NCI-H2081 treated with DMSO at 0.1 percent for 48 hours (cell line): ENCODE measurements at places on chromosomes 16 and 17.

GRCh38 chr17:80799538-80800480 is 191.8 kb upstream of the CHMP6 start:
- no peak for DNase-seq

DNA sequence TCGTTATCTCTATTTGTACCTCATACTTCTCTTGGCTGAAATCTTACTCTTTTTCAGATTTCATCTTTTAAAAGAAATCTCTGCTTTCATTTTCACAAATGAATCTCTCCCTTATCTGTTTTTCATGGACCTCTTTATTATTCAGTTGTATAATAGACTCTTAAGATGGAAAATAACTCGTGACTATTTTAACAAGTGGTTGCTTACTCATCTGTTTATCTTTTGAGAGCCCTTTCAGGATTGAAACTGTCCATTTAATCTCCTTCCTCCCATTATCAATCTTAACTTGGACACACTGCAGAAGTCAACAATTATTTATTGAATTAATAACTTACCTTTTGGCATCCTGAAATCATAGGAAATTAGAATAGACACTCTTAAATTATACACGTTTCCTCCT is 68.8 kb downstream of the ABCA8 start:
- no peak for DNase-seq

DNA sequence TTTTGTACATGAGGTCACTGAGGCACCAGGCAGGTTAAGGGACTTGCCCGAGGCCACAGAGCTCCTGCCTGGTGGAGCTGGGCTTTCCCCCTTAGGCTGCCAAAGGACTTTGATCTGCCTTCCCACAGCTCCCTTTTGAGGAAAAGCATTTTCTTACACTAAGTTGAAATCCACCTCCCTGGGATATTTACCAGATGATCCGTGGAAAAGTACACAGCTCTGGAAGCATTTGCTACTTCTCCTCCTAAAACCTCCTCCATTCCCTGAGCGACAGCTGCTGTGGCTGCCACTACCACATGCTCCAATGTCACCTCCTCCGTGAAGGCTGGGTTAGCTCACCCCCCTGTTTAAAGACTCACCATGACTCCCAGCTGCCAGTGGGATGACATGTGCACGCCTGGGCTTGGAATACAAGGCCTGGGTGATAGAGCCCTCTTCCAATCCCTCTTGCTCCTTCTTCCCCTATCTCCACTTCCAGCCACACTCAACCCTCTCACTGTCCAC is 1.2 kb upstream of the MPRIP start:
- DNase-seq = peak; percentile 34

- DNase-seq = peak; percentile 72
These were observed 10.2 kb upstream of the EEF2K start for GRCh38 chr16:22195695-22196558.

- no peak for DNase-seq
These were observed 20.1 kb downstream of the CD7 start for GRCh38 chr17:82297280-82297713.

GRCh38 chr17:22671110-22671509 is 978.8 kb downstream of the KCNJ18 start:
- no peak for DNase-seq

GRCh38 chr17:1710807-1711553 is 803 bp upstream of the TLCD2 start:
- no peak for DNase-seq

DNA sequence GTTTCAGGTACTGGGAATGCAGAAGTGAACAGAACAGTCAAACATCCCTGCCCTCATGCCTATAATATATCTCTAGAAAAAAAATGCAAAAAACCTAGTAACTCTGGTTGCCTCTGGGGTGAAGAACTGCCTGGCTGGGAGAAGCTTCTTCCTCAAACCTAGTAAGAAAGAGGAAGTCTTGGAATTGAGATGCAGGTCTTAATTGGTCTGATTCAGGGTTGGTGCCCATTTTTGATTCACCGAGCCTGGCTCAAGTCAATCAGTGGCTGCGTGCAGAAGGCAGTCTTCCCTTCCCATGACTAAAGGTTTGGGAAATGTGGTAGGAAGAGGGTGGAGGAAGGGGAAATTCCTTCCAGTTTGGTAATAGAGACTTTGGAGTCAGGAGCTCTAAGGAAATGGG is 22.4 kb downstream of the CDRT15 start:
- DNase-seq = no peak
